Stimulated activated memory B cell treated with anti-CD40 and anti-IgM and Interleukin-4, amounts not matched to agents 10 μg/mL and 1 μg/mL and 100 μg/mL, for 72 hours (primary cell): ENCODE measurements at places on chromosomes 4 and X.

DNA sequence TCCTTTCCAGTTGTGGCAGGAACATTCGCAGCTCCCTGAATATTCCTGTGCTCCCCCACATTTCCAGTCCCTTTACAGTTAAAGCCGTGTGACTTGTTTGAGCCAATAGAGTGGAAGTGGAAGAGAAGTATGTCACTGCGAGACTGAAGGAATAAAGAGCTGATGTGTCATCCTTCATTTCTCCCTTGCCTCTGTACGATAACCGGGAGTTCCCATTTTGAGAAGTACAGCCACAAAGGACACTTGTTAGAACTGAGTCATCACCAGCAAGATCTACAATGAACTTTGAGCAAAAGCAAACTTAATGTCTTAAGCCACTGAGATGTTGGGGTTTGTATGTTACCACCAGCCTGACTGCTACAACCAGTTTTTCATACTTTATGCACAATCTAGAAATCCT, 92.3 kb downstream of the SPRY1 start:
- peak; percentile 73 for ATAC-seq

DNA sequence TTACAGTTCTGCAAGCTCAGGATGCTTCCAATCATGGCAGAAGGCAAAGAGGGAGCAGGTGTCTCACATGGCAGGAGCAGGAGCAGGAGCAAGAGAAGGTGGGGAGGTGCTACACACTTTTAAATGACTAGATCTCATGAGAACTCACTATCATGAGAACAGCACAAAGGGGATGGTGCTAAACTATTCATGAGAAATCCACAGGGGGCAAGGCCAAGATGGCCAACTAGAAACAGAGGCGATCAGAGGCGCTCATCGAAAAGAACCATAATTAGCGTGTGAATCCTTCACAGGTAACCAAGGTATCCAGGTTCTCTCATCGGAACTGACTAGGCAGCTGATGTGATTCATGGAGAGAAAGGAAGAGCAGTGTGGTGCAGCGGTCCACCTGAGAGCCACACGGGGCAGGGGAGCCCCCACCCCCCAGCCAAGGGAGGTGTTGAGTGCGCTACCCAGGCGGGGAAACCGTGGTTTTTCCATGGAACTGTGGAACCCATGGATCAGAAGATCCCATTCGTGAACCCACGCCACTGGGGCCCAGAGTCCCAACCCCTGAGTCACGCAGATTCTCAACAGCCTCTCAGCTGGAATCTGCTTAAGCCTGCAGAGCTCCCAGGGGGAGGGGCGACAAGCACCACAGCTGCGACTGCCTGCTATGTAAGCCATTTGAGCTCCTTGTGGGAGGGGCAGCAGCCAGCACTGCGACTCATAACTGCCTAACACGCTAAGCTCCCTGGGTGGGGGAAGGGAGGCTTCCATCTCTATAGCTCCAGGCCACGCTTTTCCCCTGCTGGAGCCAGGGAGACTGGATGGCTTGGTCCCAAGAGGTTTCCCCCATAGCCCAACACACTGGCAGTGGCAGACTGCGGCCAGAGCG, 46.7 kb downstream of the FGF16 start:
- no peak for ATAC-seq

GRCh38 chr4:71445811-71446210, 107.0 kb downstream of the SLC4A4 start:
- no peak for ATAC-seq

DNA sequence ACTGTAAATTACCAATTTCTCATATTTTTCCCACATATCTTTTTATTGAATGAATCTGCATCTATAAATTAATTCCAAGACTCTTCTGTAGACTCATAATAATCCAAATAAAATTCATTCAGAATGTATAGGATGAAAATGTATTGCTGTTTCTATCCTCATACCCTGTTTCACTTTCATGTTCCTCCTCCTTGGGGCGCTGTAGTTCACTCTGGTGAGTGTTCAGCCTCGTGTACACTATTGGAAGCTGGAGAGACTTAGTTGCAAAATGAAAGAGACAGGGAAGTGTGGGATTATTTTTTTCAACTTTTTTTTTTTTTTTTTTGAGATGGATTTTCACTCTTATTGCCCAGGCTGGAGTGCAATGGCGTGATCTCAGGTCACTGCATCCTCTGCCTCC, 296.1 kb downstream of the TLL1 start:
- no peak for ATAC-seq

DNA sequence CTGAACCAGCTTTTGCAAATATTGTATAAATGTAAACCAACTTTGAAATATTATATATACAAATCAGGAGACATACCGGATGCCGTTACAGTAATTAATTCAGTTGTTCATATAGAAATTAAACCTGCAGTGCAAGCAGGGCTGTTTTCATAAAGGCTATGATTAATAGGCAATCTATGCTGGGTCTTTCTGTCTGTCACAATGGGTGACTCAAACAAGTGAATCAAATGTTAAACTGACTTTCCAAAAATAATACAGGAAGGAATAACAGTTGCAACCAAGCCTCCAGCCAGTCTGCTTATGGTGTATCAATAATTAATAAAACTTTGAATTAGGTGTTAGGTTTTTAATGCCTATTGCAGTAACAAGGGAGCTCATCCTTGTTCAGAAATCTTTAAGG, 43.9 kb downstream of the GABRB1 start:
- no peak for ATAC-seq

GRCh38 chr4:153018031-153018430, 81.9 kb downstream of the FHDC1 start:
- ATAC-seq = no peak

GRCh38 chrX:47321386-47321785, 49.0 kb upstream of the ZNF157 start:
- ATAC-seq = no peak

DNA sequence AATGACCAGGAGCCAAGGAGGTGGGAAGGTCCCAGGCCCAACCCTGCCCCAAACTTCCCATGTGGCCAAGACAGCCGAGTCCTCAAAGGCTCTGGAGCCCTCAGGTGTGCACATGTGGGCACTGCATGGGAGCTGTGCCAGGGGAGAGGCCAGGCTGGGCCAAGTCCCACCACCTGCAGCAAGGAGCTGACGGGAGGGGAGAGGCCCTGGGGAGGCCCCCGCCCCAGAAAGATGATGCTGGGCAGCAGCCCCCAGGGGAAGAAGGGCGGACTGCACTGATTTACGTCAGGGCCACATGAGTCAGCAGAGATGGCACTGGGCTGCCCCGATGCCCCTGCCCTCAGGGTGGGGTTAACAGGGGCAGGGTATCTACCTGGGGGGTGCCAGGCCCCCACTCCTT, 1.4 kb downstream of the L1CAM start:
- ATAC-seq = no peak

GRCh38 chr4:147802346-147802745, 70.5 kb downstream of the ARHGAP10 start:
- ATAC-seq = no peak

- no peak for ATAC-seq
Observed at GRCh38 chr4:22203711-22204011, 255.1 kb upstream of the KCNIP4 start.

- no peak for ATAC-seq
Observed at GRCh38 chr4:138311771-138312535, 69.8 kb upstream of the SLC7A11 start.

GRCh38 chr4:55920571-55920970, 28.2 kb upstream of the CEP135 start:
- no peak for ATAC-seq

- ATAC-seq = no peak
Observed at GRCh38 chrX:14616301-14616700, 87.0 kb downstream of the GLRA2 start.

DNA sequence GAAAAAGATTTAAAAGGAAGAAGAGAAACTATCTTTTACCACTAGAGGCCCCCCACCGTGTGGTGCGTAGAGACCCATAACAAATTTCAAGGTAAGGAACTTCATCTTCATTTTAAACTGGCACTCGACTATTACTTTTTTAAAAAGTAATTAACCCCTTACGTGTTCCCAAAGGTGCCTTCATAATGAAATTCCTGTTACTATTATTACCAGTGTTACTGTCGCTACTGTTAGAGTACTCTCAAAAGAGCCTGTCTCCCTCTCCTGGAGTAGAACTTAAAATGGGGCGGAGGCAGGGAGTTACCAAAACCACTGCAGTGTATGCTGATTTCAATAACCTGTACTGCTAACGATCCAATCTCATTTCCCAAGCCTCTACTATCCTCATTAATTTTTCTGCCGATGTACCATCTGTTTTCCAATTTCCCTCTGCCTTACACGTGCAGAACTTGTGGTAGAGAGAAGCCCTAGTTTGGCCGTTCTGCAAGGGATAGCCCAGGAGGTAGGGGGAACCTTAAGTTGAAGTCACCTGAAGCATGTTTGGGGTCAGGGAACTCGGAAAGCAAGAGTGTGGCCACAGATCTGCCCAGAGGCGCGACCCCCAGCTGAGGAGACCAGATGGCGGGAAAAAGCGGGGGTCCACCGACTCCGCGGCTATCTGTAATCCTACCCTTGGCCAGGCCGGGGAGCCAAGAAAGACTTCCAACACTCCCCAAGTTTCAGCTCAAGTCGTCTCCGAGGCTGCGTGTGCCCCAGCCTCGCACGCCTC, 720 bp upstream of the STK26 start:
- peak; percentile 51 for ATAC-seq

DNA sequence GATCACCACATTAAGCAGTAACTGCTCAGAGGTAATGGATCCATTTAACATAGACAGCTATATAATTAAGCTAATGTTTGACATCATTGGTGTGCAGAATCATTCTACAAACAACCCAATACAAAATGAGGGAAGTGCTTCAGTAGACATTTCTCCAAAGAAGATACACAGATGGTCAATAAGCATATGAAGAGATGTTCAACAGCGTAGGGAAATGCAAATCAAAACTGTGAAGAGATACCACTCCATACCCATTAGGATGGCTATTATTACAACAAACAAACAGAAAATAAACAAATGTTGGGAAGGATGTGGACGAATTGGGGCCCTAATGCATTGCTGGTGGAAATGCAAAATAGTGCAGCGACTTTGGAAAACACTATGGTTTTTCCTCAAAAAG, 294.6 kb downstream of the ANK2 start:
- no peak for ATAC-seq

GRCh38 chr4:81635739-81636138, 164.0 kb upstream of the RASGEF1B start:
- ATAC-seq = peak; percentile 90

- ATAC-seq = no peak
Observed at GRCh38 chr4:84673475-84674240, 90.7 kb downstream of the CDS1 start.

- ATAC-seq = no peak
Observed at GRCh38 chr4:685679-686412, 3.1 kb downstream of the SLC49A3 start.

GRCh38 chr4:74921490-74921889, 11.4 kb upstream of the PARM1 start:
- ATAC-seq = no peak

GRCh38 chr4:1198098-1198844, 25.9 kb upstream of the SPON2 start:
- ATAC-seq = no peak

DNA sequence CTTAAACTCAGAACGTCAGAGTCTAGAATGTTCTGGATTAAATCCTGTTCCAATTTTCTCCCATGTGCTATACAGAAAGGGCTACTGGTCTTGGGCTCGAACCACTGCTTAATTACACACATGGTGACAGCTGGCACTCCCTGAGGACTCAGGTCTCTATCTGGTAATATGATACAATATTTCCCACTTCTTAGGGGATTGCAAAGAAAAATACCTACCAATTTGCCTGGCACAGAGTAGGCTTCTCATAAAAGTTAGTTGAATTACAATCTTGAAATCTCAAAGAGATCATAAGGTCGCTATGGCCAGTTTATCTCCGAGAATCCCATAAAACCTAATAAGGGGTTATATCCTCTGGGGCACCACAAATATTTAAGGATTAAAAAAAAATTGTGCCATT, 8.6 kb downstream of the GPM6B start:
- no peak for ATAC-seq

GRCh38 chr4:29009908-29010307, 1710.3 kb upstream of the PCDH7 start:
- ATAC-seq = no peak

- no peak for ATAC-seq
Observed at GRCh38 chr4:21835712-21836111, 112.9 kb downstream of the KCNIP4 start.

- ATAC-seq = peak; percentile 77
Observed at GRCh38 chrX:15882704-15883539, 28.3 kb upstream of the AP1S2 start.

GRCh38 chr4:27233531-27233930, 372.9 kb downstream of the STIM2 start:
- ATAC-seq = no peak

DNA sequence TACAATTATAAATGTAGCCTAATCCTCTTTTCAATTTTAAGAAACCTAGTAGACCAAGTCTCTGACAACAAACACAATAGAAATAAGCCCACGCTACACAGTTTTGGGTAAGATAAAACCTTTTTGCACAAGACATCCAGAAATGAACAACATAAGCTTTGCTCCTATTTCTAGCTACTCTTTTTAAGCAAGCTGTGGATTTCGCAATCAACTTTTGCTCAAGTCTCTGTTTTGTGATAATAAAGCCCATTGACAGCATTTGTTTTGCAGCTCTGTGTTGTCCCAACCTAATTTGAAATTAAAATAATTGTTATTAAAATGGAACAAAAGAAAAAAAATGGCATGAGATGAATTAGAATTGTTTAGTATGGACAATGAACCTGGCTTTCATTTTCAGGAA, 287.9 kb upstream of the PUDP start:
- ATAC-seq = no peak

- ATAC-seq = no peak
Observed at GRCh38 chr4:156100651-156101050, 147.0 kb upstream of the CTSO start.

DNA sequence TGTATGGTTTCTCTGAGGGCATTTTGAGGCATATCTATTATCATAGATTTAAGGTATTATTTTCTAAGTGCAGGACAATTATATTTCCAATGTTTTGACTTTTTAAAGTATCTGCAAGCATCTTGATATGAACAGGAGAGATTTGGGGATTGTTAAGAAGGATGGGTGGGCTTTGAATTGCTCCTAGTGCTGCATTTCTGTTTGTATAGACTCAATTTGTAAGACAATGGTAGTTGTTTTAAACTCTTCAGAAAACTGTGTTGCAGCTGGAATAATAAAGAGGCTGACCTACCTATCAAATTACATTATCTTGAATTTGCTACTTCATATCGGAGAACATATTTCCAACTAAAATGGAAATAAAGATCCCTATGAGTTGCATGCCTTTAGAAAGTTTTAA, 570.3 kb downstream of the ADGRL3 start:
- no peak for ATAC-seq

GRCh38 chr4:156576946-156577345, 394.7 kb downstream of the PDGFC start:
- no peak for ATAC-seq

DNA sequence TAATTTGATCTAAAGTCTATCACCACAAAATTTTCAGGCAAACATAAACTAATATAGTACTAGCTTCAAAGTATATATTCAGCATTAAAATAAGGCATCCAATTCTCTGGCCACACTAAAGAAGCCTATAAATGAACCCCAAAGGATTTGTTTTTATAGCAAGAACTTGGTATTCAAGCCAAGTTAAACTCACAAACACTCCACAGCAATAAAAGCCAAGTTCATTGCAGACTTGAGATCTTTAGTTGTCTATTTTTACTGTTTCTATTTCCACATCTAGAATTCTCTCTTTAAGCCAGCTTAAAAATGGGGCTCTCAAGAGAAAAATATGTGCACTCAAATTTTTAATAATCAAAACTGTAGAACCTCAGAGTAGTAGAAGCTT, 51.1 kb downstream of the WDFY3 start:
- no peak for ATAC-seq
